AG09309 (cell line): ENCODE measurements at places on chromosomes 5 and 9.
A peak's percentile ranks its signal among the peaks of the same experiment; 100 is the strongest.

DNA sequence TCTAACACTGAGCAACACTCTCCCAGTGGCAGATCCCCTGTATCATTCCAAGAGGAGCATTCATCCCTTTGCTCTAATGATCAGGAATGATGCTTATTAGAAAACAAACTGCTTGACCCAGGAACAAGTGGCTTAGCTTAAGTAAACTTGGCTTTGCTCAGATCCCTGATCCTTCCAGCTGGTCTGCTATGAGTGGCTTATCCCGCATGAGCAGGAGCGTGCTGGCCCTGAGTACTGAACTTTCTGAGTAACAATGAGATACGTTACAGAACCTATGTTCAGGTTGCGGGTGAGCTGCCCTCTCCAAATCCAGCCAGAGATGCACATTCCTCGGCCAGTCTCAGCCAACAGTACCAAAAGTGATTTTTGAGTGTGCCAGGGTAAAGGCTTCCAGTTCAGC, 29.7 kb downstream of the GABRP start:
- no peak for DNase-seq

DNA sequence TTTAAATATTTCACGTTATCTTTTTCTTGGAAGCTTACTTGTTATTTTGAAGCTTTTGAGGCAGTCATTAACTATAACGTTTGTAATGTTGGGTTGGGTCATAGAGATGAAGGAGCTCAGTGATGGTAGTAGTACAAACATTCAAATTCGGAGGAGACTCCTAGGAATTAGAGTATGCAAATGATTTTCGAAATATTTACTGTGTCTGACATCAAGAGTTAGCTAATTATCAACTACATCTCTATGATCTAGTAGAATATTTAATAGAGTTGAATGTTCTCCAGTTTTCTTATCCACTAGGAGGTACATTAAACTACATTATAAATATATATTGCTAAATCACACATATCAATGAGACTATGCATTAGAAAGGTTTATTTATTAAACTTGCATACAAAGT, 28.8 kb upstream of the C5orf24 start:
- DNase-seq: no peak

DNA sequence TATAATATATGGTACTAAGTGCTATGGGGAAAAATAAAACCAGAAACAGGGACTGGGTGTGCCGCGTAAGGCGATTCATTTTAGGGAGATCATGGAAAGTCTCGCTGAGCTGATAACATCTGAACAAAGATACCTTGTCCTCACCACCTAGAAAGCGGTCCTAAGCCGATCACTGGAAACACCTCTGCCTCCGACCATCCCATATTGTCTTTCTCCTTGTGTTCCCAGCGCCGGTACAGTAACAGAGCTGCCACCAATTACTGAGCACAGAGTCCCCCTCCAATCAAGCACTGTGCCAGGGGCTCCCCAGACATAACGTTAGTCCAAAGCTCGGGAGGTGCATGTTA, 704 bp downstream of the CCDC112 start:
- DNase-seq: no peak

DNA sequence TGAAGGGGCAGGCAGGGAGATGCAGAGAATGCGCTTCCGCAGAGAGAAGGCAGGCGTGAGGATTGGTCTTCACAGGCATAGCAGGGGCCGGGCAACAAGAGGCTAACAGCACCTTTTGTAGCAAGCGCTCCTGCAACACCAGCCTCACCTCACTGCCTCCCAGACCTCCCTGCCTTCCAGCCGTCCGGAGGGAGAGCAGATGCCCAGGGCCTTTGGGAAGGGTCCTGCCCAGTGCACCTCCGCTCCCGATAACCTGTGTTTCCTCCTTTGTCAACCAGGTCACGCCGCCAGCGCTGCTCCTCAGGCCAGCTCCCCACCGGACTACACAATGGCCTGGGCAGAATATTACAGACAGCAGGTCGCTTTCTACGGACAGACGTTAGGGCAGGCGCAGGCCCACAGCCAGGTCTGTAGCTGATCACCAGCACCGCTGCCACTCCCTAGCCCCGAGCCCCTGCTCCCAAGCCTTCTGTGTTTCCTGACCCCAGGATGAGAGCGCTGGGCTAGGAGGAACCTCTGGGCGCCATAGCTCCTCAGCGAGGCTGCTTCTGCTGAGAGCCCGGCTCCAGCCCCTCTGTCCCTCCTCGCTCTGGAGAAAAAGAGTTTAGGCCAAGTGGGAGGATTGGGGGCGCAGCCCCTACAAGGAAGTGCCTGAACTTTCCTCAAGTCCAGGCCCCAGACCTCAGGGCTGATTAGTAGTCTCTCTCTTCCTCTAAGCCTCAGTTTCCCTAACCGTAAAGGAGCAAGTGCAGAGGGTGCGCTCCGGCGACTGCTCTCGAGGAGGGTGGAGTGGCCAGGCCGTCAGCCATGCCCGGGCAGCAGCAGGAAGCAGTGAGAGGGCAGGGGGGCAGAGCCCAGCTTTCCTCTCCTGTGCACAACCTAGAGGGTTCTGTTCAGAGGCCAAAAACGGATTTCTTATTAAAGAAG, 28.4 kb upstream of the PRDM12 start:
- no peak for DNase-seq

GRCh38 chr5:58094031-58094430, 365.9 kb downstream of the PLK2 start:
- no peak for DNase-seq

DNA sequence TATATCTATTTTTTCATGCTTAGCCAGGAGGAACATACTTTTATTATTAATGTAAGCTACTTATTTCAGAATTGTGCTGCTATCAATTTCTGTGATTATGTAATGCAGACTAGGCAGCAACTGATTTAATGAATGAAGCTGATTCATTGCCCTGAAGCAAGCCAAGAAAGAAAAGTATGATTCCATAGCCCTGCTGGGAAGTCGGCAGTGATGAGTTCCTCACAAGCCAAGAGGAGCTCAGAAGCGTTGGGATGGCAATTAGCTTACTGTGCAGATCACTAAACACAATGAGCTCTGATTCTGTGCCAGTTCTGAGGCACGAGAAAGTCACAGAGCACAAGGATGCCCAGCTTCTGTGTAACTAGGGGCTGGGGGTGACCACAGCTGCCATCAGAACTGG, 254.3 kb upstream of the KLF9 start:
- peak; percentile 14 for DNase-seq

DNA sequence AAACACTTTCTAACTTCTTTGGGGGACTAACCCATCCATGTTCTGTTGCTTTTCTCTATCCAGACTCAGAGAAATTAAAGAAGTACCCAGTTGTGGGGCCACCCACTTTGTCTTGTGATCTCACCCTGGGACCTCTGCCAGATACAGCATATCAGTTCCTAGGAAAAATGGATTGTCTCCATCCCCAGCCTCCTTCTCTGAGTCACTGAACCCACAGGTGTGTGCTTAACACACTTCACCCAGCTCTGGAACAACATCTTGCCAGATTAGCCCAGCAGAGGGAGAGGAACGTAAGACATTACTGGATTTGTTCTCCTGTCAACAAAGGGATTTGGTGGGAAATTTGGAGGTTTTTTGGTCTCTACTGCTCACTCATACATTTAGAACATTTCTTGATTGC, 19.2 kb downstream of the FAM240B start:
- DNase-seq: no peak

- DNase-seq: no peak
Measured at GRCh38 chr5:56313004-56313531, 79.9 kb upstream of the ANKRD55 start.

DNA sequence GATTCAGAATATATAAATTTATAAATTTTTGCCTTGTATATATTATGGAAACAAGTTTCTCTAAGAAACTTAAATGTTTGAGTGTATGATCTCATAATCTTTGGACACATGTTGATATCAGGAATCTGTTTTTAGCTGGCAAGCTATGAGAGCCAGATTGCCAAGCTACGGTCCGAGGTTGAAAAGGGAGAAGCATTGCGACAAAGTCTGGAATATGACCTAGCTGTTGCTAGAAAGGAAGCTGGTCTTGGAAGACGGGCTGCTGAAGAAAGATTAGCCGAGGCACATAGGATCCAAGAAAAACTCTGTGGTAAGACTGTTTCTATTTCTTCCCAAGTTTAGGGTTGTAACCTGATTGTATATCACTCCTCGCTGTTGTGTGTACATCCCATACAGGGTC, 25.9 kb downstream of the CCDC171 start:
- no peak for DNase-seq

DNA sequence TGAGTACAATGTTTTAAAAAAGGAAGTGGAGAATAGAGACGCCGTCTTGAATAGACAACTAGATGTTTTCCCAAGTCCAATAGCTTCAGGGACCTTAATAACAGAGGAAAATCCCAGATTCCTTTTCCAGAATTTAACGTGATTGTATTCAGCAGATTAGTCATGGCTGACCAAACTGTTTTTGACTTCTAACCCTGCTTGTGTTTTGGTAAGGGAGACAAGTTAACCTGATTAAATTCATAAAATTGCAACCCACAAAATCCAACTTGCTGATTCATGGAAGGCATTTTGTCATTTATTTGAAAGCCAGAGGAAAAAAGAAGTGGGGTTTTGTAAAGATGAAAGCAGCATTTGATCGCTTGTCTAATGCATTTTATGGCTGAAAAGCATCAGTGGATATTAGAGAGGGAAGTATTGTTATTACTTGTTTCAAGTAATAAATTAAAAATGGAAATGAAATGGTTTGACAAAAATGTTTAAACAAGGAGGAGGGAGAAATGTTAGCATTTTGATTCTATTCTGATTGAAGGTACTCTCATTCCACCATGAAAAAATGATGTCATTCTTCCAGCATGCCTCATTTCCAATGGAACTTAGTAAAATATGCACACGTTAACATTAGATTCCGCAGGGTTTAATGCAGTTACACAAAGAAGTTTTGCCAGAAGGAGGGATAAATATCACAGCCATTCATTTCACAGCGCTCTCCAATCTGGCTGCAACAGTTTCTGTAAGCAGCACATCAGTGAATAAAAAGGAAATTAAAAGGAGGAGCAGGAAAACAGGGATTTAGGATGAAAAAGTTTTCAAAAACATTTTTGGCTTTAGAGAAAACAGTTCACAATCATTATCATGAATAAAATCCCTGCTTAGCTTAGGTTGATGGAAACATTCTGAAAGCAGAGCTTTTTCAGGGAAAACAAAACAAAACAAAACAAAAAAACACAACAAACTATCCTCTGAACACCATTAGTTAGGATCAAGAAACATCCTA, 314.7 kb downstream of the PRR16 start:
- DNase-seq: peak; percentile 62

DNA sequence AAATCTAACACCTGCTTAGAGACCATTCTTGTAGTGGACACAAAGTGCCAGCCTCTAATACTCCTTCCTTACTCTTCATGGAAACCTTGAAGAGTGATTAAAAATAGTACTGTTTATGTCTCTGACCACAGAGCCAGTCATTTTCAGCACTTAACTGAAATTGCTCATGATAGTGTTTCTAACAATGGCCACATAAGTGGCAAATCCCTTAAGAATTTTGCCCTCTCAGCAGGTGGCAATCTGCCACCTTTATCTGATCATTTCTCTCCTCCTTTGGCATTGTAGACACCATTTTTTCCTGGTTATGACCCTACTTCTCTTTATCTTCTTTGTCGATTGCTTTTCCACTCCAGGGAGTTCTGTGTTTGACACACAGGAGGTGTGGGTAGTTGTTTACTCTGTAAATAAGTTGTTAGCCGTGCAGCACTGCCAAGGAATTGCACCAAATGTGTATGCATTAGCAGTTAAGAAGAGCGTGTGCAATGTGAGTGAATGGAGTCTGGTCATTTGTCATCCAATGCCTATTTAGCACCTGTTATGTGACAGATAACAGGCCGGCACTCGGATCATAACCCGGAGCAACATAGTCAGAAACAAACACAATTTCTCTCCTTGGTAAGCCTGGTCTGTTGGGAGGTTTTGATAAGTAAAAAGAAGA, 36.8 kb upstream of the STARD4 start:
- no peak for DNase-seq

DNA sequence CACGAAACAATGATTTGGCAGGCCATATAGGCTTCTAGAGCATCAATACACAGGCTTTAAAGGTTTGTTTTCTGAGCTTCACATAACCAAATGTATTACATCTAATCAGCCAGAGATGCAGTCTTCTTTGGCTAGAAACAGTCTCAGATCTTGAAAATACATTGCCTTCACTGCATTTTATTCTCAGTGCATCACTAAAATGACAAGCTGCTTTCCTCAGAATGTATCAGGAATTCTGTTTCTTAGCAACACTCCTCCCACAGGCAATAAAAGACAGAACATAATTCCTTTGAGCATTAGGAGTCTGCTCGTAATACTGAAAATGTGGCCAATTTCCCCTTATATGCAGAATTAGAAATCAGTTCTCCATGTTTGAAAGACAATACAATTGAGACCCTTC, 36.9 kb downstream of the FEM1C start:
- peak; percentile 57 for DNase-seq

- DNase-seq: no peak
Measured at GRCh38 chr5:97383996-97384395, 200.9 kb upstream of the RIOK2 start.

- no peak for DNase-seq
Measured at GRCh38 chr9:100499460-100499859, 26.5 kb downstream of the TMEFF1 start.

- DNase-seq: no peak
Measured at GRCh38 chr9:107465467-107466451, 23.8 kb downstream of the KLF4 start.

DNA sequence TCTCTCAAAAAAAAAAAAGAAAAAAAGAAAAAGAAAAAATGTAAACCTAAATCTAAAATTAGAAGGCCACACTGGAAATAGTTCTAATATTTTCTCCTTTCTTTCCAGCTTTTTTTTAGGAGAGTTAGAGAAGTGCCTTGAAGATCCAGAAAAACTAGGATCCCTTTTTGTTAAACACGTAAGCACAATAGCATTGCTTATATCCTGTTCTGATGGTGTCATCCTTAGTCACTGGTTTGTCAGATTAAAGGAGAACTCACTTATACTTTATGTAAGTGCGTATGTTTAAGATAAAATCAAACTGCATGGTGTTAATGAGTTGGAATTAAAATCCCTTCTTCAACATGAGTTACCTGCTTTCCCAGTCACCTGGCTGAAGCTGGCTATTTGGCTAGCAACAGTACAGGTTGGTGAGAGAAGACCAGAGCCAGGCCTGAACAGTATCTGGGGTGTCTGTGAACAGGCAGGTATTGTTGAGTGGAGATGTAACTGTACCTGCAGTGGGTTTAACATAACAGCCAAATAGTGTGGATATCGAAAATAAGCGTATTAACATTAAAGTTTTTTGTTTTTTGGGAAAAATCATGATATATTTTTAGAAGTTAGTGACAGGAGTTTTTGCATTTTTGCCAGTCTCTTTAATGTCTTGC, 104.7 kb upstream of the OTULINL start:
- no peak for DNase-seq

DNA sequence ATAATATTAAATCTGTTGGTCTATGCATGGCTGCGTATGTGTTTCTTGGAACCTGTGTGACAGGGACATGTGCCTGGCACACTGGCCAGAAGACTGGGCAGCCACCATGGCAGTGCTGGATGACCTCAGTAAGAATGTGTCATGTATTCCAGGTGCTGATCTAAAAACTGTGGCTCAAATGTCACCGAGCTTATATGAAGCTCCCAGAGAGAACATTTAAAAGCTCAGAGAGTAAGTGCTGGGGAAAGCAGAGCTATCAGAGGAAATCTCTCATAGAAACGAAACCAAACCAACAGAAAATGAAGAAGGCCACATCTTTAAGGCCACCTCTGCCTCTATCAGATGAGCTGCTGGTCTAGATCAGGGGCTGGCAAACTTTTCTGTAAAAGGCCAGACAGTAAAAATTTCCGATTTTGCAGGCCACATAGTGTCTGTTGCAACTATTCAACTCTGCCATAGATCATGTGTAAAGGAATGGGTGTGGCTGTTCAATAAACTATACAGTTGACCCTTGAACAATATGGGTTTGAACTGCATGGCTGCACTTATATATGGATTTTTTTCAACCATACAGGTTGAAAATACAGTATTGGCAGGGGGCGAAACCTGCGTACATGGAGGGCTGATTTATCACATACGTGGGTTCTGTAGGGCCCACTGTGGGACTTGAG, 31.8 kb downstream of the TSTD2 start:
- no peak for DNase-seq
